ENCODE measurements at places on chromosomes 1 and 21.

GRCh38 chr21:35503671-35504070, 454.6 kb upstream of the RUNX1 start:
- DNase-seq, result no peak

DNA sequence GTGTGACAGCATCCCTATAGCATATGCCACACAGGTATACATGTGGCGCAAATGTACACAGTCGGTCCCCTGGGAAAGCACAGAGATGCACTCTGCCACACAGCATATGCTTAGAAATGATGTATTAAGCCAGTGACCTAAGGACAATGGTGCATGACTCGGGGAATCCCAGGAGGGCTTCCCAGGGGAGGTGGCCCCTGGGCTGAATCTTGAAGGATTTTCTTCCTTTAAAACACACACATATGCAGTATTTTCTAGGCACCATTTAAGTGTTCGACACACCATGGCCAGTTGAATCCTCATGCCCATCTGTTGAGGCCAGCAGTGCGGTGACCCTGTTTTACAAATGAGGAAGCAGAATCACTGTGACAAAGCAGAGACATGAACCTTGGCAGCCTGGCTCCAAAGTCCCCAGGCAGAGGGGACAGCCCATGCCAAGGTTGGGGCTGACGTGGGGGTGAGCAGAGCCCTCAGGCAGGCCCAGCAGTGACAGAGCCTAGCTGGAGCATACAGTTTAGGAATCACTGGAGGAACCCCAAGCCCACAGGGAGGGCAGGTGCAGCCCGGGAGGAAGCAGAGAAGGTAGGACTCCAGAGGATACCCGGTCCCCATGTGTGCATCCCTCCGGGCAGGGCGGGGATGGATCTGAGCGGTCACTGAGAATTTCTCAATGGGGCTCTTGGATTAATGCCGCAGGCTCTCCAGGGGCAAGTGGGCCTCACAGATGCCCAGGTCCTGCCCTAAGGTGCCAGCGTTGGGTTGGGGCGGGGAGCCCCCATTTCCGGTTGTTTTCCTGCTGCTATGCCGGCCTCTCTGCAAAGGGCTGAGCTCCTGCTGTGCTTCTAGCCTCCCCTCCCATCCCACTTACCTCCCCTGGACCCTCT, 28.4 kb downstream of the WNT3A start:
- no peak for DNase-seq

DNA sequence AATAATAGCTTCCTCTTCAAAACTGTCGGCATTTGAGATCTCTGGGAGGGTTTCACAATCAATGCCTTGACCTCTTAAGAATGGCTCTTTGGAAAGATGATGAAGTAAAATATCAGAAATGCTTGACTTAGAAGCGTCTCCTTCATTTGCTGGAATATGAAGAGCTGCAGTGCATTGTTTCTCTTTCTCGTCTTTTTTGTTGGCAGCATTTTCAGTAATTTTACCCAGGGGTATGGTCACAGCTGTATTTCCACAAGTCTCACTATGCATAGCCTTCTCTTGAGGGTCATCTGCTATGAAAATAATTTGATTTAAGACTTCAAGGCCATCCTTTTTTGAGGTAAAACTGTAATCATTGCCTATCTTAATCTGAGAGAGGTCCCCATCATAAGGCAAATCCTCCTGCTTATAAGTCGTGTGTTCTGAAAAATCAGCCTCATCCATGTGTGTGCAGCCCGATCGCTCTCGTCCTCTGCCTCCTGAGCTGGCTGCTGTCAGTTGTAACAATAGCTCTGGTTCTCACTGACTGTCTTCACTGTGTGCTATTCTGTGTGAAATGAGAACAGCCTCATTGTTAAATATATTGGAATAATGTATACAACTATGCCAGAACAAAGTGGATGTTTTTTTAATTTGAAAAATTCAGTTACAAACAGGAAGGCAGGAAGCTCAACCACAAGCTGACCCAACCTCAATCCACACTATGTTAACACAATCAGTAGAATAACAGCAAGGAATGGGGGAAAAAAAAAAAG, 4.5 kb downstream of the AKNAD1 start:
- no peak for DNase-seq

DNA sequence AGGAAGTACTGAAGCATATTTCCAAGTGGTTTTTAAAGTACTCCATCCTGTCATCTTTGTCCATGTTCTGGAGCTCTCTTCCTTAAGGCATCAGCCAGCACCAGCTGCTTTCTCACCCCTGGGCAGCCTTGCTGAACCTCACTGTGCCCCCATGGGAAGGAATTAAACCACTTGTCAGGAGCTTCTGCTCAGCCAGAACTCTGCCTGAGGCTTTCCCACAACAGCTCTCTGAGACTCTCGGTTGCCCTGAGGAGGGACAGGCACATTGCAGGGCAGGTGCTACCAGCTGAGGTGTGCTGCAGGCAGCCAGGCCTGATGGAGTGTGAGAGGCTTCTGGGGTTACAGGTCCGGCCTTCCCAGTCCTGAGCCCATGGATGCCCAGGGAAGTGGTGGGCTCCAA, 30.9 kb downstream of the FAM163A start:
- DNase-seq, result no peak

DNA sequence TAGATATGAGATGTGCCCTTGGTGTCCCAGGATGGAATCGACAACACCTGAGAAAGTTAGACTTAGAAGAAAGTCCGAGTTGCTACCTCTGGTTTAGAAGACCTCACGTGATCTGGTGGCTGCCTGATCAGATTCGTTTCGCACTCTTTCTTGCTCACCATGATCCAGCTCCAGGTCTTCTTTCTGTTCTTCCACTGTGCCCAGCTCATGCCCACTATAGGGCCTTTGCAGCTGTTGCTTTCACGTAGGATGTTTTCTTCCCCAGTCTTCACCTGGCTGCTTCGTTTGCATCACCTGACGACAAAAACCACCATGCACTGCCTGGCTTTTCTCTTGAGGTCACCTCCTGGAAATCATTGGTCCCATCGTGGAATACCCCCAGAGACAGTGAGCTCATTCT, 311.1 kb downstream of the PRDM2 start:
- DNase-seq, result no peak

All from stimulated activated CD4-positive, alpha-beta T cell treated with anti-CD3 and anti-CD28 coated beads, Interleukin-12 subunit alpha, Interleukin-12 subunit beta, amount 100 ng/mL, for 48 hours (primary cell).